ENCODE measurements at places on chromosomes 12 and 14.

DNA sequence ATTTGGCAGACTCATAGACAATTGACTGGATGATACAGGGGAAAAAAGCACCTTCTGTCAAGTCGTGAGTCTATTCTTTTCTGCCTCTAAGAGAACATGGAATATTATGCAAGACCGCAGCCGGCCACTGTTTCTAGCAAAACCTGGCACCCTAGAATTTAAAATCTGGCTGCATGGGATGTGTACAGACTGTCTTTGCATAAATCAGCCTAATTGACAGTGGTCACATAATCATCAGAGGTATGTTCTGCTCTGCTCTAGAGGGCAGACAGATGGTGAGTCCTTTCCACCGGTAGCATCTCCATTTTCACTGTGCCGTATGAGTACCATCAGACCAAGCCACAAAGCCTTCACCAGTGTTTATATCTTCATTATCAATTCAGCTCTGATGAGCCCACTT, 80.6 kb downstream of the KCNK10 start:
- no peak for DNase-seq

DNA sequence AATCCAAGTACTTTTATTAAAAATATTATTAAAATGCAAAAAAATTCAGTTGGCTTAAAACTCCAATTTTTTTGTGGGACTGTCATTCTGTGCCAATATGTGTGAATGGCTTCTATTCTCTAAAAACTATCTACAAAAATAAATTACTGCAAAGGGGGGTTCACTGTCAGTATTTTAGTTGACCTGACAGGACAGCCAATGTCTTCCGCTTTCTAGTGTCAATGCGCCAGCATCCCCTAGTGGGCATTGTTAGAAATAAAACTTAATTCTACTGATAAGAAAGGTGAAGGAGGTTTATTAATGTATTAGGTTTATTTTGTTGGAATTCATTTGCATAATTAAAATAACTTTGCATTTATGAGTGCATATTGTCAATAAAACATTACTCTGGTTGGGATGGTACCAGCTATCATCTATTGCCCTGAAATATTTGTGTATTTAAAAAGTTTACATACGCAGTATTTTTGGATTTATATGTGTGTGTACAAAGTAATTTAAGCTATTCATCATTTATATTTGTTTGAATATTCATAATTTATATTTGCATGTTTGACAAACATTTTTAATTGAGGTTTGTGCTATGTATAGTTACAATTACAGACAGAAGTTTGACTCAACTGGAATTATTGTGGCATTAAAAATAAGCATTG, 527.2 kb downstream of the FLRT2 start:
- DNase-seq, result peak; percentile 31

DNA sequence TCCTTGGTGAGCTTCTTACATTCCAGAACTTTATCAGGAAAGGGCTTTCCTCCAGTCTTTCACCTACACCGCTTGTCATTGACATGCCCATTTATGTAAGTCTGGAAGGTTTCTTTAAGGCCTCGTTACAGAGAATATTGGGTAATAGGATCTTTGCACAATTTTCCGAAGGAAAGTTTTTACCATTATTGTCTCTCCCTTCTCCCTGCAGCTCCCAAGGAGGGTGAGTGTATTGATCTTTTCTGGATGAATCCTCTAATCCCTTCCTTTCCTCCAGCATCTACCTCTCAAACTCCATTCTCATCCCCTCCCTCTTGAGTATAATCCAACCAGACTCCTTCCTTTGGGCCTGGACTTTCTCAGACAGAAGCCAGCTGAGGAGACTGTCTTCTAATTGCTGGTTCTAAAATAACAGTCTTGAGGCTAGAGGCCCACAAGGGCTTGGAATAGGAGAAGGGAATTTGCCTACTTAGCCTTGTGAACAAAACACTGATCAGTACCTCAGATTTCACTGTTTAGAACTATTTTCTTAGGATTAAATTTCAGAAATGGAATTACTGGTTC, 21.8 kb downstream of the WNK1 start:
- no peak for DNase-seq

DNA sequence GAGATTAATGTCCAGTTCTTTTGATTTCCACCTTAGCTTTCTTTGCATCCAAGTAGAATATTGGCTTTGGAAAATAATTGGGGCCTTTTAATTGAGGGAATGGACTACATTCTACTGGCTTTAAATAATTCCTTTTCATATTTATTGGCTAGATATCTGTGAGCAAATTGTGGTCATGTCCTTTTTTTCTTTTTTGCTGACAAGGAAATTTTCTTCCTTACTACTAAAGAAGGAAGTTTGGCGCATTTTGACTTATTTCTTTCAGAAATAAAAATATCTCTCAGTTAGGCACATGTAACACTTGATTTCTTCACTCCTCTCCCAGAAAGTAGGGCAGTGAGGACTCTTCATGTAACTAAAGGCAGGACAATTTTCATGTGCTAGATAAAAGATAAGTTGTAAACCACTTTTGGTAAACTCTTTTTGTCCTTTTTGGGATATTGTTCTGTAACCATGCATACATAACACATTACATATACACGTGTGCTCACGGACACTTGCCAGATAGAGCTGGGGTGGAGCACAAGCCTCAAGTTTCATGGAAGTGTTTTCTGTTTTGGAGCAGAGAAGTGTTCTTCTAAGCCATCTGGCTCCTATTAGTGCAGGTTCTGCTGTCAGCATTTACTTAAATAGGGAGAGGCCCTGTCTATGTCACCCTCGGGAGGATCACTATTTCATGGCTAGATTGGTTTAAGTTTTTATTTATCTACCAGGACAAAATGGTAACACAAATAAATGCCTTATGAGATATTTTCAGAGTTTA, 85.1 kb upstream of the LRIG3 start:
- DNase-seq, result no peak

DNA sequence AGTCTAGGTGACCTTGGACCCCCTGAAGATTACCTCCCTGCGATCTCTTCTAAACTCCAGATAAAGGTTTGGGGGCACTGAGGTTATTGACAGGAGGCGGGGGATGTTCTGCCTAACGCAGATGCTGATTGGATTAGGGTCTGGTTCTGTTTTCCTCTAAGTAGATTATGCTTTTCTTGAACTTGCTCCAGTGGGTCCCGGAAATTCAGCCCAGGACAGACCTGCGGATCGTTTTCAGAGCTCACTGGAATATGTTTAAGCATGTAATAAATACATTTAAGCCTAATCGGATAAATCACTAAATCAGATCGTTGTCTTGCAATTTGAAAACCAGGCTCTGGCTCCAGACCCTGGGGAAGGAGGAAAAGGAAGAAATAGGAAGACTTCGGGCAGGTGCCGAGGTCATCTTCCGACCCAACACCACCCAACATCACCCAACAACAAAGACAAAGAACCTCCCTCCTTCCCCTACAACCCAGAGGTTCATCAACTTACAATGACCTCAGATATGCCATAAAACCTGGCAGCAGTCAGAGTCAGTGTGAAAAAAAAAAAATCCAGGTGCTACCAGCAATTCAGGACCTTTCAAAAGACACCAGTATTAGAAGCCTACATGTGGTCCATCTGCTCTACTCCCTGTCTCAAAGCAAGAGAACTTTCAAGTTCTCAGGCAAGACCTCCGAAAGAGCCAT, 148.4 kb downstream of the KSR2 start:
- DNase-seq, result no peak

- DNase-seq, result peak; percentile 78
These were observed at the start of gene C1QL4 for GRCh38 chr12:49336645-49337584. Gene C1QL4 (minus strand): TSS chr12:49337188. CDS start chr12:49336477, 711 bp downstream.

DNA sequence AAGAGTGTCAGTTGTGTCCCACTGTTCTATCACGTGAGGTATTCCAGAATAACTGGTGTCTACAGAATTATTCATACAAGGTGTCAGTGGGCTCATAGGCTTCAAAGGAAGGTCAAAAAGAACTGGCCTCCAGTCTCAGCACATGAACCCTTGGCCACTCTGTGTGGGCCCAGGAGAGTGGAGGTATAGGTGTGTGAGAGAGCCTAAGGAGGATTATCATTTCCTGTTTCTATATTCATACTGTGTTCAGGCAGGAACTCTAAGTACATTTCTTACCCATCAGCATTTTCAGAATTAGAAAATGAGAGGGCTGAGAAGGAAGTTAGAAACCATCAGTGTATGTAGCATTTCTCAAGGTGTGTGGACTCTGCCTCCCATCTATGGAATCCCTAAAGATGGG, 87.0 kb downstream of the BTG1 start:
- DNase-seq, result no peak

DNA sequence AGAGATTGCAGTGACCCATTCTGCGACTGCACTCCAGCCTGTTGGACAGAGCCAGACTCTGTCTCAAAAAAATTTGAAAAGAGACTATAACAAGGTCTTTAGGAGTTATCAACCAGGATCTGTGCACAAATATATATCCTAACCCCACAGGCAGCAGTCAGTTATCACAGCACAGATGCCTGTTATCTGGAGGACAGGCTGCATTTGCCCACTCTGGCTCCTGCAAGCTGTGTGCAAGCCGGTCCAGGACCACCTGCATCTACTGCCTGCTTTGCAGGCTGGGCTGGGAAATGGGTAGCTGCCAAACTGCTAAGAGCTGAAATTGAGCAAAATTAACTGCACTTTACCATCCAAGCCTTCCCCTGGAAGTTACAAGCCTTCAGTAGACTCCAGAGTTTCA, 21.4 kb upstream of the RCOR1 start:
- no peak for DNase-seq

DNA sequence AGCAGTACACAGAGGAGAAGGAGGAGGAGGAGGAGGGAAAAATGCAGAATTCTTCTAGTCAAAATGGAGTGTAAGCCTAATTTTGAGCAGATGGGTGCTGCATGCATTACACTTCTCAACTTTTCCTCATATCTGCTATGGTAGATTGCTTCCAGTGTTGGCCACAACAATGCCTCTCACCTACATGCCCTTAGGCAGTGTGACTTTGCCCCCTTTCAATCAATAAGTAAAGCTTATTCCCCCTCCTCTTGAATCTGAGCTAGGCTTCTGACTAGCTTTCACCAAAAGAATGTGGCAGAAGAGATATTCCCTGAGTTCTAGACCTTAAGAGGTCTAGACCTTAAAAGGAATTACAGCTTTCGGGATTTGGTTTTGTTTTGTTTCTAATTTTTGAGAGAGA, 3.2 kb upstream of the METTL3 start:
- no peak for DNase-seq

DNA sequence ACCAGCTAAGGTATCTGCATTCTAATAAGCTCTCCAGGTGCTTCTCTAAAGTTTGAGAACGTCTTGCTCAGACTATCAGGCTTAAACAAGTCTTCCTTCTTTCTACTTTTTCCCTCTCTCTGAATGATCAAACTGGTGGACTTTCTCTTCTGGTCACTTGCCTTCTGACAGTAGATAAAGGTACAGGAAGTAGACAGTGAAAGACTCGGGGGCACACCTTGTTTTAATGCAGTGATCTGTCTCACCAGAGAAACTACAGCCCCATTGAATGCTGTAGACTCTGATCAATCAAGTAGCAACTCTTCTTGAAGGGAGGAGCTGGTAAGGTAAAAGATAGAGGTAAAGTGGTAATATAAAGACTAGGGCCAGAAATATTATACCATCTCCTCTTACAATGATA, 48.1 kb upstream of the ATXN7L3B start:
- DNase-seq, result no peak

All from NCI-H1436 (cell line).